ENCODE measurements at places on chromosomes 13 and 19. TPM values are rescaled to one million over a fixed set of nuclear protein-coding genes. Genes with fewer than 3 reads are reported as not detected.
A peak's percentile ranks its signal among the peaks of the same experiment; 100 is the strongest.

Gene NCR1
- 1.8 TPM for total RNA-seq

- DNase-seq, result no peak
- no peaks in the 10 kb centered on the region for H3K27me3 ChIP-seq
- H3K36me3 ChIP-seq, result no peaks in the 10 kb centered on the region
- H3K4me1 ChIP-seq, result peaks cover 33% of the 10 kb centered on the region
These were observed 6.3 kb downstream of the ARHGAP45 start for GRCh38 chr19:1073063-1073955.

Gene TMC4
- total RNA-seq, result 1.8 TPM

- H3K27me3 ChIP-seq, result peaks cover 18% of the 10 kb centered on the region
- no peak overlapping the region for H3K4me3 ChIP-seq
- no peak overlapping the region for H3K27ac ChIP-seq
- no peak for DNase-seq
- H3K36me3 ChIP-seq, result no peaks in the 10 kb centered on the region
These were observed 21.0 kb upstream of the RNF17 start for GRCh38 chr13:24742977-24743376.

DNA sequence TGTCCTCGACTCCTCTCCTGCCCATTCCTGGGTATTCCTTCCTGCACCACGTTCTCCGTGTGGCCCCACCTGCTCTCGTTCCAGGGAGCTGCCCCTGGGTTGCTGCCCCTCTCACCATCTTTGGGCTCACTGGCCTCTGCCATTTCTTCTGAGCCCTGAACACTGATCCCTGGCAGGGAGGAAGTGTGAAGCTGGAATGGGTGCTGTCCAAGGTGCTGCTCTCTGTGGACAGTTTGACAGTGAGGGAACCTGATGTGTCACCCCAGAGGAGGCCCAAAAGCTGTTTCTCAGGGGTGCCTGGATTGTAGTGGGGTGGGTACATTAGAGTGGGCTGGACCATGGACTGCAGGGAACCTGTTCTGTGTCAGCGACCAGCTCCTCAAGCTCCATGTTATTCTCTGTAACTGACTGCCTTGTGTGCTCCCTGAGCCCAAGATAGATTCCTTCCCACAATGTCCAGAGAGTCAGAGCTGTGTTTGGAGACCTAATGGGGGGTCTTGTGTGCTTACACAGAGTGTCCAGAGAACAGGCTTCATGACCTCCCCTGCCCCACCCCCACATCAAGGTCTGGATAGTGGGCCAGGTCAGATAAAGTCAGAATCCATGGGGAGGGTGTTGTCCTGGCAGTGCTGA is 7.2 kb upstream of the CEACAM8 start:
- H3K27ac ChIP-seq, result no peak overlapping the region
- no peak for DNase-seq
- H3K4me3 ChIP-seq, result no peak overlapping the region
- H3K4me1 ChIP-seq, result no peaks in the 10 kb centered on the region
- no peaks in the 10 kb centered on the region for H3K36me3 ChIP-seq

DNA sequence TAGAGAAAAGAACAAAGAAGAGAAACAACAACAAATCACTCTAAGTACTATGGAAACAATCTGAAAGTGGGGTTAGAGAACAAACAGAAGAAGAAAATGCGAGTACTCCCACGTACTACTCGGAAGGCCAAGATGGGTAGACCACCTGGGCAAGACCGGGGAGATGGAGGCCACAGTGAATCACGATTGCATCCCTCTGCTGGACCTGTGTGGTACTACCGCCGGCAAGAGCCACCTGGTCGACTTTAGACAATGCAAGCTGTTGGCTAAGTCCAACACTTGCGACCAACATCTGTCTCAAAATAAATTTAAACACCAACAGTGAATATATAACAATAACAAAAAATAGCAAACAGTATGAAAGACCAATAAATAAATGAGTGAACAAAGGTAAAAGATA is 45.5 kb upstream of the ZNF91 start:
- H3K27ac ChIP-seq, result no peak overlapping the region
- no peaks in the 10 kb centered on the region for H3K36me3 ChIP-seq
- no peak overlapping the region for H3K4me3 ChIP-seq
- no peaks in the 10 kb centered on the region for H3K4me1 ChIP-seq

- H3K27me3 ChIP-seq, result no peaks in the 10 kb centered on the region
- no peak for DNase-seq
- H3K36me3 ChIP-seq, result no peaks in the 10 kb centered on the region
These were observed 1895.6 kb upstream of the PRR20A start for GRCh38 chr13:55245005-55245644.

GRCh38 chr13:21478881-21479808 is 20.0 kb upstream of the ZDHHC20 start:
- peaks cover 2% of the 10 kb centered on the region for H3K4me1 ChIP-seq
- no peak for DNase-seq
- H3K27ac ChIP-seq, result no peak overlapping the region
- H3K27me3 ChIP-seq, result no peaks in the 10 kb centered on the region
- no peaks in the 10 kb centered on the region for H3K36me3 ChIP-seq

Gene ZNF382
- total RNA-seq, result 2.5 TPM

Gene ADAMTS10
- 10.1 TPM for total RNA-seq

GRCh38 chr19:29478578-29479565 is 46.9 kb upstream of the VSTM2B start:
- peak; percentile 33 for DNase-seq
- H3K27me3 ChIP-seq, result peaks cover under 1% of the 10 kb centered on the region
- no peak overlapping the region for H3K4me3 ChIP-seq
- H3K27ac ChIP-seq, result no peak overlapping the region
- H3K4me1 ChIP-seq, result no peaks in the 10 kb centered on the region
- no peaks in the 10 kb centered on the region for H3K36me3 ChIP-seq

DNA sequence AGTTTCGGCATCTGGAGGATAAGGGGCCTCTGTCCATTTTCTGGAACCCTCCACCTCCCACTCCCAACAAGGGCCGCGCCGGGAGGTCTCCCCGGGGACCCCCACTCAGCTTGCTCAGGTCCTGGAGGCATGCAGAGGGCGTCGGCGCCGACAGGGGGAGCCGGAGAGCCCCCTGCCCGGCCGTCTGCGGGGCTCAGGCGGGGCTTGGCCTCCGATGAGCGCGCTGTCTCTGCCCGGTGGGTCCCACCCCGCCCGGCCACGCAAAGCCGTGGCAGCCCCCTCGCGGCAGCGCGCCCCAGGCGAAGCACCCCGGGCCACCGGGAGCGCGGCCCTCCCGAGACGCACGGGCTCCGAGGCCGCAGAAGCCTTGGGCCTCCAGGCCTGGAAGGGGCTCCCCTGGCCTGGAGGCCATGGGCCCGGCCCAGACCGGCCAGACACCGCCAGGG is 149.7 kb upstream of the ZNF536 start:
- no peak overlapping the region for H3K4me3 ChIP-seq
- no peak for DNase-seq
- peaks cover 17% of the 10 kb centered on the region for H3K27me3 ChIP-seq
- H3K4me1 ChIP-seq, result peaks cover 14% of the 10 kb centered on the region
- H3K27ac ChIP-seq, result no peak overlapping the region
- H3K36me3 ChIP-seq, result no peaks in the 10 kb centered on the region

- H3K27me3 ChIP-seq, result peaks cover 4% of the 10 kb centered on the region
- no peak overlapping the region for H3K4me3 ChIP-seq
- H3K4me1 ChIP-seq, result peaks cover 6% of the 10 kb centered on the region
- no peak for DNase-seq
- no peaks in the 10 kb centered on the region for H3K36me3 ChIP-seq
These were observed 3.5 kb downstream of the KCNN4 start for GRCh38 chr19:43777163-43777695.

DNA sequence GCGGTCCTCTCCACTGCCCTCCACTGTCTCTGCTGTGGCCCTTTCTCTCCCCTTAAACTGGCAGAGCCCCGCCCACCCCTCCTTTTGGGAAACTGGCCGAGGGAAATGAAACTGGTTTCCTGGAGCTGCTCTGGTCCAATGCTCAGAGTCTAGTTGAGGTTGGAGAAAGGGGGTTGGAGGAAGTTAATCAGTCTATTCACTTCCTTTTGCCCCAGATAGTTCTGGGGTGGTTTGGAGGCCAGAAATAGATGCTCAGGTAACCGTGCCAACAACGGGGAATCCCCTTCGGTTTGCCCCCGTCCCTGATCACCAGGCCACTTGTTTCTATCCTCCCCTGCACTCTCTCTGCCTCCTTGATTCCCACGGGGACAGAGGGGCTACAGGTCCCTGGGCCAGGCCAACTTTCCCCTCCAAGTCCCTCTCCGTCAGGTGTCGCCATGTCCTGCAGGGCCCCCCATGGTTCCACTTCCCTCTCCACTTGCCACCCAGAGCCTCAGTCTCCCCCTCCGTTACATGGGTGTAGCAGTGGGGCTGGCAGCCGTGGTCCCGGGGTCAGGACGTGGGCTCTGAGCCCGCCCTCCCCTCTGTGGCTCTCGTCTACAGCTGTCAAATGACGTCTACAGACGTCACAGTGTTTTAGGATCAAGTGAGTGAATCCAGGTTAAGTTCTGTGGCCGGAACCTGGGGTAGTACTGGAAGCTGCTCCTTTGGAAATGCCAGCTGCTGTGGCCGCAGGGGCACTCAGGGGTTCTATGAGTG is at the start of gene IL4I1:
Gene IL4I1, minus strand, starts transcription at position 25 of the 759 bp plus-strand sequence. CDS start 727 bp downstream, outside the sequence.
- H3K4me3 ChIP-seq, result no peak within 1 kb of the TSS
- DNase-seq, result no peak
- no peaks in the 10 kb centered on the region for H3K27me3 ChIP-seq
- H3K27ac ChIP-seq, result peak within 1 kb of the TSS; percentile 42
- H3K36me3 ChIP-seq, result no peaks in the 10 kb centered on the region

DNA sequence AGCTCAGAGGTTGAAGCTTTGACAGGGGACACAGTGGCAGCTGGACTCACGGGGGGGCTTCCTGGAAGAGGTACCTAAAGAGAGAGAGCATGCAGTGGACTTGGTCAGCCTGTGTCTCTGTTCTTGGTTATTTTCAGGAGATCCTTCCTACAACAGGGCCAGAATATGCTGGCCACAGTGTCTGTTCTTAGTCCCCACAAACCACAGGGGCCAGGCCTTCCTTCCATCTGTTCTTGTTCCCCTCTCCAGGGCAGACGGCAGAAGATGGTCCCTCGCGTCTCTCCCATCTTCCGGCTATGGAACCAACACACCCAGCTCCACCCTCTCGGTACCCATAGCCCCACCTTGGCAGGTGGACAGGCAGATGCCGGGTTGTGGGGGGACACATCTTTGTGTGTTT is 24.8 kb downstream of the MAST3 start:
- no peaks in the 10 kb centered on the region for H3K27me3 ChIP-seq
- H3K4me1 ChIP-seq, result peaks cover 9% of the 10 kb centered on the region
- peaks cover 34% of the 10 kb centered on the region for H3K36me3 ChIP-seq
- H3K4me3 ChIP-seq, result no peak overlapping the region
- no peak for DNase-seq

Gene CEACAM3
- total RNA-seq, result 0.59 TPM

GRCh38 chr13:80603351-80603750 is 262.4 kb upstream of the SPRY2 start:
- DNase-seq, result no peak
- H3K36me3 ChIP-seq, result no peaks in the 10 kb centered on the region
- no peaks in the 10 kb centered on the region for H3K27me3 ChIP-seq
- no peak overlapping the region for H3K27ac ChIP-seq
- no peaks in the 10 kb centered on the region for H3K4me1 ChIP-seq
- H3K4me3 ChIP-seq, result no peak overlapping the region

Gene PTH2
- total RNA-seq, result not detected

Gene SPINT2
- total RNA-seq, result 7.0 TPM

DNA sequence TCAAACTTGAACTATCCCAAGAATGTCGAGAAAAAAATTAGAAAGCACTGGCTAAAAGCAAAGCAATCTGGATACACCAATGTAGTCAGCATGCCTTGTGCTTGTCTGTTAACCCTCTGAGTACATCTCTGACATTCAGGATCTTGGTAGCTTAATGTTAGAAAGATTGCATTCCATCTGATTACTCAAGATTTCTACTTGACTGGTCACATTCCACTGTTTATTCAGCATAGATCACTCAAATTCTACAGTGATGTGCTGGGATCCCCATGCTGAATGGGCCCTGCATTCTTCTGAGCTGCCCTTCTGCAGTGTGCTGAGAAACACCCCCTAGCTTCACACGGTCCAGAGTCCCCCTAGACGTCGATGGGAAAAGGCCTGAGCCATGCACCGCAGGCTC is 295.4 kb upstream of the MAB21L1 start:
- H3K4me1 ChIP-seq, result no peaks in the 10 kb centered on the region
- DNase-seq, result no peak
- no peak overlapping the region for H3K27ac ChIP-seq
- H3K4me3 ChIP-seq, result no peak overlapping the region
- no peaks in the 10 kb centered on the region for H3K27me3 ChIP-seq

Gene CCL25
- not detected for total RNA-seq

Gene MYO1F
- 20.4 TPM for total RNA-seq

- no peaks in the 10 kb centered on the region for H3K4me1 ChIP-seq
- no peak overlapping the region for H3K27ac ChIP-seq
- H3K36me3 ChIP-seq, result no peaks in the 10 kb centered on the region
- no peaks in the 10 kb centered on the region for H3K27me3 ChIP-seq
- DNase-seq, result no peak
These were observed 18.6 kb downstream of the GRIK5 start for GRCh38 chr19:42051166-42052115.

Gene RELB
- 2.2 TPM for total RNA-seq

- H3K36me3 ChIP-seq, result no peaks in the 10 kb centered on the region
- H3K4me1 ChIP-seq, result peaks cover 15% of the 10 kb centered on the region
- H3K4me3 ChIP-seq, result peak overlapping the region; percentile 2
These were observed 1.7 kb downstream of the CYP2A13 start for GRCh38 chr19:41089959-41090358.

Gene TRPM4
- 8.1 TPM for total RNA-seq

- H3K4me1 ChIP-seq, result peaks cover 3% of the 10 kb centered on the region
- H3K36me3 ChIP-seq, result peaks cover 15% of the 10 kb centered on the region
- H3K27me3 ChIP-seq, result peaks cover 4% of the 10 kb centered on the region
- no peak overlapping the region for H3K27ac ChIP-seq
These were observed 4.0 kb upstream of the HCN2 start for GRCh38 chr19:585551-586110.

Gene FLT1
- 19.7 TPM for total RNA-seq

DNA sequence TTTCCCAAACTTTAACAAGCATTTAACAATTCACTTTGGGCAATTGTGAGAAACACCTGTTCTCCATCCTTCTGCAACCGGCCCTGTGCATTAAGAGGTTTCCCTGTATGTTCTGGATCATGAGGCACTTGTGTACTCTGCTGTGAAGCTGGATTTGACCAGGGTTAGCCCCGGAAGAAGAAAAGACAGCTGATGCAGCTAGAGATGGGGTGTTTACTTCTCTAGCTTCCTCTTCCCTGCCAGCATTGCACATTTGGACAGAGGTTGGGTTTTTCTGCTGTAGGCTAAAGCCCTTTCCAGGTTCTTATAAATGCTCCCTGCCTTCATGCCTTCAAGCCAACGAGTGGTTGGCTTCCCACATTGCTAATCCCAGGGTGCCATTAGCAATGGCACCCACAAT is 20.9 kb downstream of the MBD3L2B start:
- H3K4me1 ChIP-seq, result no peaks in the 10 kb centered on the region
- H3K4me3 ChIP-seq, result no peak overlapping the region
- H3K27me3 ChIP-seq, result no peaks in the 10 kb centered on the region
- no peak for DNase-seq
- no peaks in the 10 kb centered on the region for H3K36me3 ChIP-seq

Data from liver (tissue), 10 donors.